WTC11 (cell line): ENCODE measurements at places on chromosomes 12 and 14.

DNA sequence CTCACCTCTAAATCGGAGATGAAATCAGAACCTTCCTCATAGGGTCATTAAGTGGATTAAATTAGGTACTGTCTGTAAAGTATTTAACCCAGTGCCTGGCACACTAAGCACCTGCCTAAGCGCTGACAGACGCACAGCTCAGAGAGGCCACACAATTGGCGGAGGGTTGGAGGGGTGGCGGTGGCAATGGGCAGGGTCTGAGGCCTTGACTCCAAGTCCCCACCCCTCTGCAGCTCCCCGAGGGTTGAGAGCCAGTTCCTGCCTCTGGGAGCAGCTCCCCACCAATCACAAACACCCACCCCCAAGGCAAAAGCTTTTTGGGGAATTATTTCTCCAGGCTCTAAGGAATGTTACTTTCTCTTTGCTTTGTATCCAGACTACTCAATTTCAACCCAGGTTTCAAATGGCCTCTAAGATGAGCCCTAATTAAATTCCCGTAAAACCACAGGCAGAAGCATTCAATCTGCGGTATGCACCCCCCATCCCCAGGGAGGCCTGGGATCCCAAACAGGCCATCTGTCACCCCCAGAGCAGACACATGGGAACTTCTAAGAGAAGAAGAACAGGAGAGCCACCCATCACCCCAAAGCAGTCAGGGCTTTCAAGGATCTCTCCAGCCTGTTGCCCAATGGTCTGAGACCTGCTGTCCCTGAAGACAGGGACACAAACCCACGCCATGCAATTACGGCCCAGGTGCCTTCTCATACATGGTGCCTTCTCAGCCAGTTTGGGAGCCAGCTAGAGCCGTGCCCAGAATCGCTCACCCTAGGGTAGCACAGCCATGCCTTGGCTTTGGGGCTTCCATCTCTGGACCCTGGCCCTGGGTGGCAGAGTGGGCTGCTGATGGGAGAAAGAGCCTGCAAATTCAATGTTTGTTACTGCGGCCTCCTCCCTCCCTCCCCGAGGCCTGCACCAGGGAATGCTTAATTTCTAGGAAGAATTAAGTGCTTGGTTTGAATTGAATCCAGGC is 66.1 kb downstream of the CHGA start:
- no peak for DNase-seq

DNA sequence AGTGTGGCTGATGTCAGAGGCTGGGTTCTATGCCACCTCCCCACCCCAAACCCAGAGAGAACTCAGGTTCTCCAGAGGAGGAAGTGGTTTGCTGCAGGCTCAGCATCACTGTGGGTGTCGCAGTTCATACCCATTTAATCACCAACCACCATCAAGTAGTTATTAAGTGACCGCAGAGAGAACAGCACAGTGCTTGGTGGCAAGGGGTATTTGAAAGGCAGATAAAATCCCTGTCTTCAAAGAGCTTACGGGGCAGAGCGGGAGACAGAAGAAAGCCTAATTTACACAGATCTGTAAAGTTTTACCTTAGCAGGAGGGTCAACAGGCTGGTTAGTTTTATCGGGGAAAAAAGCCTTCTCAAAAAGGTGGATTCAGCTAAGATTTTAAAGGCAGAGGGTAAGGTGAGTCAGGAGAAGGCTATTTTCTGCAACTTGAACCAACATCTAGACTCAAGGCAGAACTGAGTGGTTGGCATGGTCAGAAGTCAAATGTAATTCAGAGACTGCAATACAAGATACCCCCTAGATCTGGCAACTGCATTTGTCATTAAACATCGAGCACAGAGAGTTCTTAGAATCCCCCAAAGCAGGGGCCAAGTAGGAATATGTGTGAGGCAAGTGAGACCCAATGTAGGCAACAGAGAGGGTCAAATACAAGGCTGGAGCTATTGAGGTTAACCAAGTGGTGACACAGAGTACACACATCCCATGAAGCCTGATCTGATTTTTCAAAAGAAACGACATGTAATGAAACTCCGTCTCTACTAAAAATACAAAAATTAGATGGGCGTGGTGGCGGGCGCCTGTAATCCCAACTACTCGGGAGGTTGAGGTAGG is 13.2 kb downstream of the PXN start:
- DNase-seq: no peak

GRCh38 chr12:94429633-94430032 is 30.0 kb downstream of the CEP83 start:
- no peak for DNase-seq

GRCh38 chr14:94018308-94018707 is 7.8 kb upstream of the OTUB2 start:
- no peak for DNase-seq

DNA sequence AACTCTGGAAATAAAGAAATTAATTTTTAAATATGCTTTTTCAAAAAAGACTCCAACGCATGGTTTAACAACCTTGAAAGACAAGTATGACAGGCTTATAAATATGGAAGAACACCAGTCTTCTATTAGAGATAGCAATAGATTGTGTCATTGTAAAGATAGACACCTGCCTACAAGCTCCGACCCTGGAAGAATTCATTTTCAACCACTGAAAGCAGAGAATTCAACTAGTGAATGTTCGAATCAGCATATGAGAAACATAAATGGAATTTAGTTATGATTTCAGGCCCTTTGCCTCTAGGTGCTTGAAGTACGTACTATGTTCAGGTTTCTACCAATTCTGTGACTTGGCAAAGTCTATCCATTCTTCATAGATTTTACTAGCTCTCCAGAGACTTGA is 244.5 kb downstream of the DPY19L2 start:
- no peak for DNase-seq

- DNase-seq: peak; percentile 59
Measured at GRCh38 chr12:124744659-124745464, 118.8 kb downstream of the SCARB1 start.

DNA sequence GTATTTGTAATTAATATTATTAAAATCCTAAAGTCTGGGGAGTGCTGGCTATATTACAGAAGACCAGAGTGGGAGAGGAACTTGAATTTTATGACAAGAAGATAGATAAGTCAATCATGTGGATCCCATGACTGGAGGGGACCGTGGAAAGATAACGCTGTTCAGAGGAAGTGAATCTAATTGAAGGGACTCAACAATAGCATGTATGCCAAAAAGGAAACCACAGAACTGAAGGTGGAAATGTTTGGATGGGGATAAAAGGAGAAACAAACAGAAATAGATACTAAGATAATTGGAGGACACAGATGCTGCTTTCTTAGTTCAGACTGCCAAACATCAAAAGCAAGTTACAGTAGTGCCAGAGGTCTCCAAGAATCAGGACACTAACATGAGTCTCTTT is 21.1 kb downstream of the OR6J1 start:
- no peak for DNase-seq

- DNase-seq: peak; percentile 95
Measured at GRCh38 chr12:71938728-71939385, at the start of gene TPH2. Gene TPH2, plus strand, starts transcription at chr12:71938845. Its CDS starts 142 bp downstream, at chr12:71938987.

DNA sequence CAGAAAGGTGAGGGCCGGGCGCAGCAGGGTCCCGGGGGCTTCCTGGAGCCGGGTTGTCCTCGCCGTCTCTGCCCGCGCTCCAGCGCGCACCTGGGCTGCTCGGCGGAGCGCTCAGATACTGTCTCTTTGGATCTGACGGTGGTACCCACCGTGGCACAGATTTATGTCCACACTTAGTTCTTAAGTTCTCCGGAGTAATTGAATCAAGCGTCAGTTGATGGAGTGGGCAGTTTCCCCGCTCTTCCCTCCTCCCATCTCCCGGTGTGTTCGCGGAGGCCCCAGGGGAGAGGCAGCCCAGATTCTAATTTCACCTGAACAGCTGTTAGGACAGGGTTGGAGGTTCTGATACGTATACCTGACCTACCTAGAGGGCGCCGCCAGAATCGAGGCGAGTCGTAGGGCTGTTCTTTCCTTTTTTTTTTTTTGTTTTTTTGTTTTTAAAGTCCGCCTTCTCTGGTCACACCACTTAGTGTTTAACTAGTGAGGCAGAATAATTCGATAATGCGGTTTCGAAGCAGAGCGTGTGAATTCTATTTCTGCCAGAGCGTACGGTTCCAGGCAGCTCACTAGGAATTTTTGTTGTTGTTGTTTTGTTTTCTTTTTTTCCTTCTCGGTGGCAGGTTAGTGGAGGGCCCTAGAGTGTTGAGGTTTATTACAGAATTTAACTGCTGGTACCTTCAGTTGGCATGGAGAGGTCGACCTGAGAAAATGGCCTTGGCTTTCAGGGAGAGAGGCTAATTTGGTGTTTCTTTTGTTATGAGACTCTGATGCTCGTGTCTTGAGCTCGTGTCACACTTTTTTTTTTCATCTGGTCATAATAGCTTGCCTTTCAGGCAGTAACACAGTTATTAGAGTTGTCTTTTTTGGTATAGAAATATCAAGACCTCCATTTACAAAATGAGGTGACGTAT is 22.3 kb upstream of the GNS start:
- DNase-seq: no peak

GRCh38 chr12:9869307-9870161 is at the start of gene CLEC2B:
Gene CLEC2B, minus strand, starts transcription at chr12:9869354.
- DNase-seq: no peak

GRCh38 chr14:93267149-93267711 is 60.2 kb downstream of the UBR7 start:
- no peak for DNase-seq

GRCh38 chr12:104275689-104276088 is 27.9 kb upstream of the EID3 start:
- DNase-seq: no peak

GRCh38 chr14:92353447-92353846 is 30.5 kb downstream of the SLC24A4 start:
- no peak for DNase-seq

GRCh38 chr14:75825147-75825592 is 156.6 kb downstream of the TGFB3 start:
- DNase-seq: no peak

DNA sequence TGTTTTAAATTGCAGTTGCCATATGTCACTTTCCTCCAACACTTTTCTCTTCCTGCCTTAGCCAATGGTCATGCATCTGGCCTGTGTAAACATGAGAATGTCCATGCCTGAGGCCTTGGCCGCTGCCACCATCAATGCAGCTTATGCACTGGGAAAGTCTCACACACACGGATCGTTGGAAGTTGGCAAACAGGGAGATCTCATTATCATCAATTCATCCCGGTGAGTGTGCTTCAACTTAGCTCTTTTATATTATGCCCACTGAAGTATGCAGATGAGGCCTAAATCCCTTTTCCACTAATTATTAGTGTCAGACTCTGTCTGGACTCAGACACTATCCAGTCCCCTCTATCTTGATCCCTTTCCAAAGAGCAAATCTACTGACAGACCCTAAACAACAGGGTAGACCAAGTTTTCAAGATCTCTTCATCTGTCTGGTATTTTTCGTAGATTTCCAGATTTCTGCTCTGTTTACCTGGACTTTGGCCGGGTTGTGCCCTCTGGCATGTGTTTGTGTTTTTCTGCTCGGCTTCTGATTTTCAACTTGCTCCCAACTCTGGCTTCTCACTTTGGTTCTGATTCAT is 23.2 kb downstream of the AMDHD1 start:
- DNase-seq: no peak

GRCh38 chr12:26630546-26631027 is 202.4 kb downstream of the ITPR2 start:
- no peak for DNase-seq

DNA sequence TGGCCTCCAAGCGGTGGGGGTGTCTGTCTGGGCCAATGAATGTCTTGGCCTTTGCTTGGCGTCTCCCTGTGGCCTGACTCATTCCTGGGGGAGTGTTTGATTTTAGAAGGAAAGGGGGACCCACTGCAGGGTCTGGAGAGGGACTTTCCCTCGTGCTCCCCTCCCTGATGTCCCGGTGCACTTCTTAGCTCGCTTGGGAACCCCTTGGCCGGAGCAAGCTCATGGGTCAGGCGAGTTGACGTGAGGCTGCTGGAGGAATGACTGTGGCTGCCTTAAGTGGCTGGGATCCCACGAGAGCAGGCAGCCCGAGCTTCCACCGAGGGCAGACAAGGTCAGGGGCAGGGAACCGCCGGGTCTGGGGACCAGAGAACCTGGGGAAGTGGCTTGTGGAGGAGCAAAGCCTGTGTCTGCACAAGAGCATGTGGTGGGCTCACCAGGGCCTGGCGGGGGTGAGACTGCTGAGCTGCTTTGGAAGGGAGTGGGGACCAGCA is 218.4 kb upstream of the C14orf180 start:
- no peak for DNase-seq

GRCh38 chr14:55718551-55718950 is 138.5 kb downstream of the KTN1 start:
- DNase-seq: no peak

GRCh38 chr14:30620178-30620577 is 1.9 kb upstream of the SCFD1 start:
- no peak for DNase-seq

GRCh38 chr12:86903159-86903558 is 647.0 kb upstream of the MGAT4C start:
- no peak for DNase-seq

DNA sequence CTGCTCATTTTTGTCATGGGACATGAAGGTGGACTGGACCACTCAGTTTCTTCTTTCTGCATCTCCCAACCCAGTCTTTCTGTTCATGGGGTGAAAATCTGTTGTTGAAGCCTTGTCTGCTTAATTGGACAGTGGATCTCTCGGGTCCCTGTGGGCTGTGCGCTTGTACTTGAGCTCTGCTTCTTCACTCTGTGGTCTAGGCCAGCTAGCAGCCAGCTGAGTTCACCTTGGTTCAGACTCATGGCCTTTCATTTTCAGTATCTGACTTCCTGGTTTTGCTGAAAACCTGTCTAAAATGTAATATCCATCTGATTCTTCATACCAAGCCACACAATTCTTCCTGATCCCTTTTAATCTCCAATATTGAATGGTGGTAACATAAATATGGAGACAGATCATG is 117.2 kb downstream of the LRRK2 start:
- no peak for DNase-seq

DNA sequence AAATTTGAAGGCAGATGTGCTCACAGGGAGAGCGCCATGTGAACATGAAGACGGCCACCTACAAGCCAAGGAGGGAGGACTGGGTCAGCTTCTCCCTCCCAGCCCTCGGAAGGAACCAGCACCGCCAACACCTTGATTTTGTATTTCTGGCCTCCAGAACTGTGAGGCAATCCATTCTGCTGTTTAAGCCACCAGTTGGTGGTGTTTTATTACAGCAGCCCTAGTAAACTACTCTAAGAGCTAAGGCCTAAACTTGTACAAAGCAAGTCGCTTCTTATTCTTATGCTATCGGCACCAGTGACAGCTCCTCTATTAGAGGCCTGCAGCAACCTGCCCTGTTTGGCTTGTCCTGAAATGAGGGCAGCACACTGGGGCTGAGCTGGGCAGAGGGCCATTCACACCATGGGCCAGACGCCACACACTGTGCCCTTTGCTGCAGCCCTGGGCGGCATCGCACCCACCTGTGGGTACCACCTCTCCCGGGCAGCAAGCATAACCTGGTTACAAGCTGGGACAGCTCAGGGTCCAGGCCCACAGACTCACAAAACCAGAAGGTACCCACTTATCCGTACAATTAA is 62.7 kb downstream of the NOS1 start:
- no peak for DNase-seq

DNA sequence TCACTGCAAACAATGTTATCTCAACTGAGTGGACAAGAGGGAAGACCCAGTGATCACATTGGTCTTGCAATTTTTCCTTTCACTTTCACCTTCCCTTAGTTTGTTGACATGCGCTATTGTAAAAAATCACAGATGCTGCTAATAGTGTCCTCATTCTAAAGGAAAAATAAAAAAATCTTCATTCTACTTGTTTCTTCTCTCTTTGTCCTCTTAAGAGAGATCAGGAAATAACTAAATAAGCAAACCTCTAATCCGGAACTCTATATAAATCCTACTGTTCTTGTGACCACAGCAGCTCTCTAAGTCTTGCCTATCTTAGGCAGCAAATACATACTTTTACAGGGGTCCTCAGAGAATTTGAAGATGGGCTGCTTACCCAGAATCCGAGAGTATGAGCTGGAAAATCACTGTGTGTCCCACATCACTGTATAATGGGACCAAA is 257.7 kb downstream of the NAV3 start:
- no peak for DNase-seq
